Activated naive CD8-positive, alpha-beta T cell treated with anti-CD3 and anti-CD28 coated beads, Interleukin-2, amount 50 U/mL, for 24 hours (primary cell): ENCODE measurements at places on chromosomes 11 and 22.
A peak's percentile ranks its signal among the peaks of the same experiment; 100 is the strongest.

- H3K27me3 ChIP-seq = no peaks in the 10 kb centered on the region
- DNase-seq = no peak
- H3K4me1 ChIP-seq = no peaks in the 10 kb centered on the region
- no peak overlapping the region for H3K4me3 ChIP-seq
Observed at GRCh38 chr11:70894566-70895365, 357.6 kb downstream of the SHANK2 start.

- peak within 1 kb of the TSS; percentile 94 for H3K4me3 ChIP-seq
- H3K36me3 ChIP-seq = peaks cover 51% of the 10 kb centered on the region
- no peaks in the 10 kb centered on the region for H3K27me3 ChIP-seq
- DNase-seq = peak; percentile 92
Observed at GRCh38 chr22:28800308-28801041, at the start of gene XBP1. Gene XBP1, minus strand, starts transcription at chr22:28800569.

GRCh38 chr11:31617246-31617645 is 107.7 kb downstream of the ELP4 start:
- peaks cover 20% of the 10 kb centered on the region for H3K36me3 ChIP-seq
- peaks cover 8% of the 10 kb centered on the region for H3K4me1 ChIP-seq
- DNase-seq = no peak
- H3K27ac ChIP-seq = no peak overlapping the region
- no peaks in the 10 kb centered on the region for H3K27me3 ChIP-seq

GRCh38 chr22:33688903-33689302 is 231.4 kb downstream of the LARGE1 start:
- peaks cover 1% of the 10 kb centered on the region for H3K27me3 ChIP-seq
- no peak for DNase-seq
- H3K27ac ChIP-seq = no peak overlapping the region
- no peaks in the 10 kb centered on the region for H3K4me1 ChIP-seq
